Right forelimb (tissue), 1 donor: ENCODE measurements at places on chromosomes 5 and 9.

GRCh38 chr9:33151601-33152000 lies 15.5 kb downstream of the B4GALT1 start:
- no peak for DNase-seq

DNA sequence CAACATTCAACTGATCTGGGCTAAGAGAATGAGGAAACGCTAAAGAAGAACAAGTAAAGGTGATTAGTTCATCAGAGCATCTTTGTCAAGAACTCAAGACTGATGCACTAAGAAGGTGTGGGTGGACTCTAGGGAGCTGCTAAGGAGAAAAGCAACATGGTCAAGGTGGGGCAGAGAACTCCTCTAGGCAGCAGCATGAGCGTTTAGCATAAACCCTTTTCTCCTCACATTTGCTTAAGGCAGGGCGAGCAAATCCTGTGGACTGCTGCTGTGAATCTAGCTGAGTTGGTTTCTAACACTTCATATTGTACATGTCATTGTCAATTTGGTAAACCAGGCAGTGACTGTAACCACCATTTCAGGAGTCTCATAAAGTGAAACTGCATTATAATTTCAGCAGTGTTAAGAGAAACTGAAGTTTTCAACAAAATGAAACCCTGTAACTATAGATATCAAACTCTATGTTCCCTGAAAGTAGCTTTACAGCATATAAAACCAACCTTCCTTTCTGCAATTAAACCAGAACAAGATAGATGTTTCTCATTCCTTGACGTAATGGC lies 45.9 kb upstream of the MAN2A1 start:
- DNase-seq: no peak

GRCh38 chr5:149425729-149426128 lies 46.6 kb upstream of the IL17B start:
- DNase-seq: no peak

- DNase-seq: no peak
Observed at GRCh38 chr5:31551878-31552277, 19.8 kb downstream of the C5orf22 start.

DNA sequence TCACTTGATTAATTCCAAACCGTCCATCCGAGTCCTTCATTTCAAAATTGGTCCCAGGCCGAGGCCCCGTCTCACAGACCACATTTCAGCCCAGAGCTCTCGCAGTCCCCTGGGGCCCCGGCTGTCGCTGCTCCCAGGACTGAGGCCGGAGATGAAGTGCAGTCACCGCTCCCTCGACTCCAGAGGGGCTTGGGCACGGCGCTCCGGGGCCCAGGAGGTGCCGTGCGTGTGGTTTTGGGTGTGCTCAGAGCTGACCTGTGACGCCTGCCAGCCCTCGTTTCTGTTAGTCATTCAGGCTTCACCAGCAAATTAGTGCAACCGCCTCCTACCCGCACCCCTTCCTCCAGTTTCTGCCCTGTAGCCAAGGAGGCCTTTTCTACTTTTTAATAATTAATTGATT lies 48.7 kb upstream of the PHYKPL start:
- DNase-seq: no peak
